GM04503 (cell line): ENCODE measurements at places on chromosomes 1 and 21.

DNA sequence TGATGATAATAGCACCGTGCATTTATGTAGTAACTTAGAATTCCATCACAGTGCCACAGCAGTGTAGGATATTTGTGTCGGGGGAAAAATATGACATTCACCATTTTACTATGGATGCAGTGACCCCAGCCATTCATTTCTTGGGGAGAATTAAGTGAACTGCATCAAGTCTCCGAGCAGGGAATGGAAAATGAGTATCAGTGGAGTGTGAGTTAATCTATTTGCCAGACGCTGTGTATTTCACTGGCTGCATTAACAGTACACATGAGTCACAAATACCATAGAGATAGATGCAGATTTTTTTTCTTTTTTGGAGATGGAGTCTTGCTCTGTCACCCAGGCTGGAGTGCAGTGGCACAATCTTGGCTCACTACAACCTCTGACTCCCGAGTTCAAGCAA lies 33.8 kb upstream of the SLC45A1 start:
- no peak for DNase-seq

DNA sequence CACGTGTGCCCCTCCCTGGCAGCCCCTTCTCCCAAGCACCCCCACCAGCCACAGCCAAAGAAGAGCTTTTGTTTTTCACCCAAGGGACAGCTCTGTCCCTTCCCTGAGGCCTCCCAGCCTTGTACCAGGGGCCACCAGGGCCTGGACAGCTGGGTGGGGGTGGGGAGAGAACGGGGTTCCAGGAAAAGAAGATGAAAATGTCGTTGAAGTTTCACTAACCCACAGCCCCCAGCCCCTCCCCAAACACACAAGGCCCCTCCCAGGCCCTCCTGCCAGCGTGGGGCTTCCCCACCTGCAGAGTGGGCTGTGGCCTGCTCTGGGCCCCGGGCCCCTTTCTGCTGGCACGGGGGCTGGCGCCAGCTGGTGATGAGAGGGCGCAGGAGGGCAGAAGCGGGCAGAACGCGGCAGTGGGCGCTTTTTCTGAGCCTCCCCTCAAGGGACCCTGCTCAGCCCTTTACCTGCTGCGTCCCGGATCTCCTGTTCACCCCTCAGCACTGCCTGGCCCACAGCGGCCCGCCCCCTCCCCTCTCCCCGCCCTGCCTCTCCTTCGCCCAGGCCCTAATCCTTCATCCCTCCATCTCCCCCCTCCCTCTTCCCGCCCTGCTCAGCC lies 5.5 kb upstream of the ANKRD65 start:
- no peak for DNase-seq

- DNase-seq: peak; percentile 17
These were observed 61.2 kb upstream of the TNR start for GRCh38 chr1:175804561-175804960.

DNA sequence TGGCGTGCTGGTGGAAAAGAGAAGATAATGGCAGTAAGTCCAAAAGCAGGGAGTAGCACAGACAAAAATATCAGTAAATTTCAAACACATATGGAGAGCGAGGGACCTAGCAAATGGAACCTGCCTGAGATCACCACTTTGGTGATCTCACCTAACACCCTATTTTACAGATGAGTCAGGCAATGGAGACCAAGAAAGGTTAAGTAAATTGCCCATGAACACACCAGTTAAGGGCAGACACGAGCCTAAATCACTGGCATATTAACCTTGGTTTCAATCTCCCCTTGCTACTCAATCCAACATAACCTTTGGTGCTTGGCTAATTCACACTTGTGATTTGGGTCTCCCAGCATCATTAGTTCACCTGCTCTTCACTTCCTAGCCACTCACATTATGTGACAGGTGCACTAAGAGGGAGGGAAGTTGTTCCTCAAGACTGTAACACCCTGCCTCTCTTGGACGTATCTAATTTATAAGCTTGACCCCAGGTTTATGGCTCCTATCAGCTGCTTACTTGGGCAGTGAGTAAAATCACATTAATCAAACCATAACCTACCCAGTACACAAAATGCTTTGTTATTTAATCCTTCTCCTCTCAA lies 11.5 kb downstream of the ZNF697 start:
- DNase-seq: no peak

- DNase-seq: no peak
These were observed 29.3 kb upstream of the MAN1C1 start for GRCh38 chr1:25587290-25587689.
